ENCODE measurements at places on chromosomes 12 and 14.

- no peak for DNase-seq
Measured at GRCh38 chr12:119877639-119877948, 474 bp upstream of the CIT start.

- no peak for DNase-seq
Measured at GRCh38 chr14:94867946-94868771, 98.2 kb upstream of the GSC start.

- no peak for DNase-seq
Measured at GRCh38 chr12:25130741-25131188, 64.2 kb downstream of the DNAI7 start.

- no peak for DNase-seq
Measured at GRCh38 chr12:29617407-29617803, 119.9 kb upstream of the OVCH1 start.

DNA sequence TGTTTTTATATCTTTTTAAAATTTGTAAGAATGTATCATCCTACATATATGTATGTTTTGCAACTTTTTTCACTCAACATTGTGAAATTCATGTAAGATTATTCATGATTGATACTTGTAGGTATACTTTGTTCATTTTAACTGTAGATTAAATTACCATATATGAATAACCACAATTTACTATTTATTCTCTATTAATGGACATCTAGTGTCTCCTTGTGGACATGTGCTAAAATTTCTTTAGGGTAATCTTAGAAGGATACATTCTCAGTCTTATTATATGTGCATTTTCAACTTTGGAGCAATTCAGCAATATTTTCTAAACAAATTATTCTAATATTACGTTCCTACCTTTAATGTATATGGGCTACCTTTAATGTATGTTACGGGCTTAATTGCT, 192.4 kb downstream of the FUT8 start:
- no peak for DNase-seq

- DNase-seq: no peak
Measured at GRCh38 chr14:96273629-96274028, 17.6 kb downstream of the BDKRB1 start.

GRCh38 chr12:122951406-122951805, 14.9 kb downstream of the ABCB9 start:
- no peak for DNase-seq

GRCh38 chr14:32350020-32350419, 20.9 kb downstream of the AKAP6 start:
- DNase-seq: no peak

DNA sequence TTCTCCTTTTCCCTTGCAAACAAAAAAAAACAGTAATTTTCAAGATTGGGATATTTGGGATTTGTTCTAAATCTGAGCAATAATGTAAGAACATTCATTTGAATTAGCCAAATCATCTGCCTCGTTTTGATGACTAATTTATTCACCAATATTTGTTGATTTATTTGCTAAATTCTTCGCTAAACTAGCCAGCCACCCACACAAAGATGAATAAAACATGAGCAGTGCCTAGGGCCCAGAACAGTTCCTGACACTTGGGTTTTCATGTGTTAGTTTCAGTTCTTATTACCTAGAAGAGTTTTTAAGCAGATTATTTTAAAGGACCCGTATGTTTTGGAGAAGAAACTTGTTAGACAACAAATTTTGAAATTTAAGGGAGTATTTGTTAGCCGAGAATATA, 1.4 kb downstream of the ETNK1 start:
- peak; percentile 28 for DNase-seq

DNA sequence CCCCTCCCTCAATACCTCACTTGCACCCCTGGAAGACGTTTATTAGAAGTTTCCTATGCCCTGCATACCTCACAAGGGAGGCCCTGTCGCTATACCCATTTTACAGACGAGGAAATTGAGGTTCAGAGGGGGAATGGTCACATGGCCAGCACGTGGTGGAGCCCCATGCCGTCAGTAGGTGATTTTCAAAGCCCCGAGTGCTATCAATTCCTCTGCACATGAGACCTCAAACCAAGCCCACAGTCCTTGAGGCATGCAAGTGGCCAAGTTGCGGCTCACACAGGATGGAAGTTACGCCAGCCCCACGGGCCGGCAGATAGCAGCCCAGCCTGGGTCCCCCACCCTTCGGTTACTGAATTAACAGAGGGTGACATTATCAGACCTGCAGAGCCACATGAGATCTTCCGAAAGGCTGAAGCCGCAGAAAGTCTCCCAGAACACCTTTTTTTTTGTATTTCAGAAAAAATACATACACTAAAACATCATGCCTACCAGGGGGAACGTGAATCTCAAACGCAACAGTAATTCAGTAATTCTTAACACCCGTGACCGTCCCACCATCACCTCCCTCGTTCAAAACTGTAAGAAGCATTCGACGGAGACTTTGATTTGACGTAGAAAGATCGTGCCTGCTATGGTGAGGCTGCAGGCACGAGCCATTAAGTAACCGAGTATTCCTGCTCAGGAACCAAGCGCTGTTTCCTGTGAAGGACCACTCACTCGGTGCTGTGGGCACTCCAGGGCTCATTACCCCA, 129.0 kb downstream of the RFLNA start:
- DNase-seq: no peak

GRCh38 chr12:14803830-14804160, 325 bp downstream of the C12orf60 start:
- DNase-seq: no peak

DNA sequence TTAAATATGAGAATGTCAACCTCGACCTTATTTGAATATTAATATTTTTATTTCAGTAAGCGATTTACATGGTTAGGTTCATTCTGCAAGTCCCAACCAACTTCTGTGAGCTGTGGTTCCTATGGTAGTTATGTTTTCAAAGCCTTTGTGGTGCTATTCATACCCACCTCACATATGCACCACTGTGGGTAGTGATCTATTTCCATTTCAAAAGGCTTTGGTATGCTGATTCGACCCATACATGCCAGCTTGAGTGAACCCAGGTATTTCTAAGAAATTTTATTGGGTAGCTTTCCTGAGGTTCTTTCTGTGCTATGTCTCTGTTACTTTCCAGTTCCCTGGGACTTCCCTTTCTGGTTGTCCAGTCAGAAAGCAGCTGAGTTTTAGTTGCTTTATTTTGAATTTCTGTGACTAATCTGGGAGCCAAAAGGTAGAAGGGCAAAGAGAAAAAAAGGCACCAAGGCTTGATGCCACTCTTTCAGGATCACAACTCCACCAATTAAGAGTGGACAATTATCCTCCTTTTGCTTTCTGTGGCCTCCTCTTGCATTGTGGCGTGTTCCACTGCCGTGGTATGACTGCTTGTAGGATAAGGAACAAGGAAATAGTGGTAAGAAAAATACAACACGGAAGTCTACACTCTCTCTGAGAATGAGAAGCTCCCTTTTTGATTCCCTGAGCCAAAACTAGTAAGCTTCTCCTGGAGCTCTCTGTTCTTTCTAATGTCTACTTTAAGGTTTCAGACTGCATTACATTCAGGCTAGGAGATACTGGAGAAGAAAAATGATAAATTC, 729.1 kb downstream of the NOVA1 start:
- DNase-seq: no peak

GRCh38 chr14:96631621-96632362, 129.6 kb downstream of the PAPOLA start:
- no peak for DNase-seq

DNA sequence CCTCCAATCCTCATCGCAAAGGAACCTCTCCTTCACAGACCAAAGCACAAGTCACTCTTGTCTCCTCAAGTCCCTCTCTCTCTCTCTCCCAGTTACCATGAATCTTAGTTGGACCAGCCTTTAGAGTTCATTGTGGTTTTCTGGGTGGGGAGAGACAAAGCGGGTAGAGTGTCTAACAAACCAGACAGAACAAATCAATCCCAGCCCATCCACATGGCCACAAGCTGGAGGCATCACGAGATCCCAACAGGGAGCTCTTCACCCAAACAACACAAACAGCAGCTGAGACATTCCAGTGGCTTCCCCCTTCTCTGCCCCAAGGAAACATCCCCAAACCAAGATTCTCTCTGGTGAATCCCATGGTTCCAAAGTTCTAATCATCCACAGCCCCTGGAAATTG, 22.4 kb downstream of the ACTN1 start:
- DNase-seq: no peak

DNA sequence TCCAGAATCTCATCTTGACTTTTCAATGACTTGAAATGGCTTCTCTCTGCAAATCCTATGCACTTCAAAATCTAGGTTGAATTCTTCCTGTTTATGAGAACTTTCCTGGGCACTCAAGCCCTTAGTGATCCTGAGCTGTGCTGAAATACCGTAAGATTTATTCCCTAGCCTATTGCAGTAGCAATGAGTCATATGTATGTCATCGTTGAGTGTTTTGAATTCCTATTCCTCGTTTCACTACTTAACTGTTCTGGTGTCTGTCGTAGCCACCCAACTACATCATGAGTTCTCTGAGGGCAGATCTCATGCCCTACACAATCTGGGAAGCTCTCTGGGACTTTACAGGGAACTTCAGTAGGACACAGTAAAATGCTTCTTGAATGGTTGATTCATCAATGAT, 190.8 kb upstream of the TMEM132C start:
- no peak for DNase-seq

- no peak for DNase-seq
Measured at GRCh38 chr14:97413022-97413539, 615.9 kb downstream of the VRK1 start.

Data from activated CD4-positive, alpha-beta T cell treated with anti-CD3 and anti-CD28 coated beads, Interleukin-2, amount 50 U/mL, for 4 hours (primary cell).